ENCODE measurements at places on chromosomes 3 and 15.

- DNase-seq, result no peak
Observed at GRCh38 chr3:195777975-195778374, 33.8 kb downstream of the MUC4 start.

DNA sequence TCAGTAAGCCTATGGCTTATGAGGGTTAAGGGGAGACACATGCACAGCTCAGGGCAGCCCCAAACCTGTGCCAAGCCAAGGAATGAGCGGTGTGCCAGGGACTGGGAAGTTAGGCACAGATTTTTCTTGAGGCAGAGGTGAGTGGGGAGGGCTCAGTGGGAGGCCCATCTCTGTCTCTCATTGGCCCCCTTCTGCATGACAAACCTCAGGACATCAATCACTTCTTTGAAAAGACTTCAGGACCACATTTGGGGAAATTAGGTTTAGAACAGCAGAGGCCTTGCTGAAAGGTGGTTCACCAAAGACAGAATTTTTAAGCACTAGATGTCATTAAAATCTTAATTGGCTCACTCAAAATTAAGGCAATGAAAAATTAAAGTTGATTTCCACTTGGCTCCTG, 57.2 kb downstream of the RAB11A start:
- no peak for DNase-seq

GRCh38 chr3:123256256-123256655, 54.5 kb downstream of the SEC22A start:
- DNase-seq, result no peak

DNA sequence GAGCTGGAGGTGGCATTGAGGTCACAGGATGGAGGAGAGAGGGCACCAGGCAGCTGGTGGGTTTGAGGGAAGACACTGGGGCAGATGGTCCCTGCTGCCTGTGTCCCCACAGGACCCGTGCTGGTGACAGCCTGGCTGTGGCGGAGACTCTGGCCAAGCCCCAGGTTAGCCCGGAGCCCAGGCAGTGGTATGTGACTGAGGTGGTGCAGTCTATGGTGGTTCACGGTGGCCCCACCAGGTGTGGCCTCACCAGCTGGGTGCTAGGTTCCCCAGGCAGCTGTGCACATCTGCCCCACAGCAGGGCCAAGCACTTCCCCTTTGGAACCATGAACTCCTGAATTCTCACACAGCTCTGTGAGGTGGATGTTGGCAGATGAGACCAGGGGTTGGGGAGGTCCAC, 15.4 kb downstream of the PLXNA1 start:
- DNase-seq, result no peak

- DNase-seq, result no peak
Observed at GRCh38 chr3:193140381-193140780, 100.6 kb upstream of the PLAAT1 start.

DNA sequence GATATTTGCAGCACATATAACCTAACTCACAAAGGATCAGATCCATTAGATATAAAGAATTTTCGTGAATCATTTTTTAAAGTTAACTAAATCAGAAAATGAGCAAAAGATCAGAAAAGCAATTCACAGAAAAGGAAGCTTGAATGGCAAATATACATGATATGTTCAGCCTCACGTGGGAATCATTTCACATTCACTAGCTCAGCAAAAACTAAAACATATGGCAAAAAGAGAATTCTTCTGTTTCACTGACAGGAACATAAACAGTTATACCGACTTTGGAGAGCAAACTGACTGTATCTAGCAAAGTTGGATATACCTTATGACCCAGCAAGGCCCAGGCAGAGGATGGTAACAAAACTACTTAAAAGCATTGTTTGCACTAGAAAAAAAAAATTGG, 34.0 kb upstream of the NR2E3 start:
- no peak for DNase-seq

DNA sequence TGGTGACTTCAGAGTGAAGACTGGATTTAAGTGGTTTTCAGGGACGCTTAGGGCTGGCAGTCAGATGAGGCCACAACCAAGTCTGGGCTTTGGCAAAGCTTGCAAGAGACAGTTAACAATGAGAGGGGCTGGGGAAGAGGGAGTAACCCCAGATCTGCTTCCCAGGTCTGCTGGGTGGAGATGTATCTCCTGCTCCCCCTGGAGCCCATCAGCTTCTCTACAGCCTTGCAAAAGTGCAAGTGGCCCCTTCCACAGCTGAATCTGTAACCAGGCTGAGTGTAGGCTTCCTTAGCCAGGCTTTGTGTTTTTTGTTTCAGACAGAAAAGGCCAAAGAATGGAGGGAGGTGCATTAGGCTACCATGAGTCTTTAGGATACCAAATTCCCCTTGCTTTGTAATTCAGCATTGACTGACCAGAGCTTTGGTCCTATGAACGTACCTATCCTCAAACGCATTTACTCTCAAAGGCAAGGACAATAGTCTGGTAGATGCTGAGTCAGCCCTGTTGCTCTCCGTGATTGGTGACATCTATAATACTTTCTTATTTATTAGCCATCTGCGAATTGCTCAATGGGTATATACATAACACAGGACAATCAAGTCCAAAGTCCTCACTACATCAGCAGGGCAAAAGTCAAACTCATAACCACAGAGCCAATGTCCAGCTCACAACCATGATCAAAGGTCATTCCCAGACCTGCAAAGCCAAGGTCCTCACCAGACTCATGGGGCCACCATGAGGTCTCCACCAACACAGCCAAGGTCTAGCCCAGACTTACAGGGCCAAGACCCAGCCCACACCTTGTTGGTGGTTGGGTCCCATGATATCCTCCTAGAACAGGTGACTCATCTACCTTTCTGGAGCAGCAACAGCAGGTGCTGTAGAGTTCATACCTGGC, 17.1 kb downstream of the CCDC13 start:
- DNase-seq, result peak; percentile 6

GRCh38 chr3:51717446-51717845, 10.6 kb downstream of the GRM2 start:
- DNase-seq, result no peak

- DNase-seq, result no peak
Observed at GRCh38 chr3:176951586-176952292, 245.5 kb downstream of the TBL1XR1 start.

DNA sequence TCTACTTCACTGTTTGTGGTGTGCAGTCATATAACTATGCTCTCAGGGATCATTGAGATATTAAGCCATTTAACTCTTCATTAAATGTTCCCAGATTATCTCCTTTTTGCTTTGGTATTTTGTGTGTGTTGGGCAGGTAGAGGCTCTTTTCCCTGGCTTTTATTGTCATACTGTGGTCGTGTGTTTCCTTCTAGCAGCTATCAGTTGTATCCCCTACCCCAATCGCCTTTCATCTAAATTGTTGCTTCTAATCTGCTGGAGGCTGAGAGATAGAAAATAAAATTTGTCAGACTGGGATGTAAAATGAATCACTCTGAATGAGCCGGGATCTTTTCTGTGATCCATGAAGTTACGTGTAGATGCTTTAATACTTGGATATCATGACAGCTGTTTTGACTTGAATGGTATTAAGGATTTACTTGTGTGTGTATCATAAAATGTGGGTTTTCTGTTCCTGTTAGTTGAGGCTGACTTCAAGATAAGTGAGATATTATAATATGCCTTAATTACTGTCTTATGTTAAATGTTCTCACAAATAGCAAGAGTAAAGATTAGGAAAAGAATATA, 9.2 kb downstream of the NFKBIZ start:
- no peak for DNase-seq

DNA sequence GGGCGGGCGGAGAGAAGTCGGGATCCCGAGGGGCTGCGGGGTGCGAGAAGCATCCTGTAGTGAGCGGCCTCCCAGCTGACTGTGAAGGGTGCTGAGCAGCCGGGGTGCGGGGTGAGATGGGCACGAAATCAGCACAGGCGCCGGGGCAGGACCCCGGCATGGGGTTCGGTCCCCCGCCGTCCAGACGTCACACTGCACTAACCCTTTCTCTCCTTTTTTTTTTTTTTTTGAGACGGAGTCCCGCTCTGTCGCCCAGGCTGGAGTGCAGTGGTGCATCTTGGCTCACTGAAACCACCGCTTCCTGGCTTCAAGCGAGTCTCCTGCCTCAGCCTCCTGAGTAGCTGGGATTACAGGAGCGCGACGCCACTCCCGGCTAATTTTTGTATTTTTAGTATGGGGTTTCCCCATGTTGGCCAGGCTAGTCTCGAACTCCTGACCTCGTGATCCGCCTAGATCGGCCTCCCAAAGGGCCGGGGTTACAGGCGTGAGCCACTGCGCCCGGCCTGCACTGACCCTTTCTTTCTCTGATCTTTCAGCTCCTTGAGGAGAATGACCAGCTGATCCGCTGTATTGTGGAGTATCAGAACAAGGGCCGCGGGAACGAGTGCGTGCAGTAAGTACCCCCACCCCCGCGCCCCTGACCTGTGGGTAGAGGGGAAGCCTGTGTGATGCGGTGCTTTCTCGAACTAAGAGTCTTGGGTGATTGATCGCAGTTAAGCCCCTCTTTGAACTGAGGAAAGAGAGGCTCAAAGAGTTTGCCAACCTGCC, 513 bp downstream of the SS18L2 start:
- no peak for DNase-seq

DNA sequence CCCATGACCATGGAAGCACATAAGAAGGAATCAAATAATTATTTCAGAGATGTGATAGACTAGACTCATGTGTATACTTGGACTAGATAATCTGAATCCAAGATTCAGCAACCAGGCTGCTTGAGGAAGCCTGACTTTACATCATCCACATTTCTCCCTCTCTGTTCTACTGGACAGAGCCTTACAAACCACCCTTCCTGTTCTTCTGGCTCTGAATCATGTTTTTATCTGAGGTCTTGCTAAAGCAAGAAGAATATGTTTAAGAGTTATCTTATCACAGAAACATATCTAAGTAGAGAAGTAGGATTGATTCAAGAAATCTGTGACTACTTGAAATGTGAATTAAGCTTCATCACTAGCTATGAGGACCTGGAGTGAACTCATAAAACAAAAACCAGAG, 71.1 kb upstream of the SLC24A5 start:
- DNase-seq, result no peak

DNA sequence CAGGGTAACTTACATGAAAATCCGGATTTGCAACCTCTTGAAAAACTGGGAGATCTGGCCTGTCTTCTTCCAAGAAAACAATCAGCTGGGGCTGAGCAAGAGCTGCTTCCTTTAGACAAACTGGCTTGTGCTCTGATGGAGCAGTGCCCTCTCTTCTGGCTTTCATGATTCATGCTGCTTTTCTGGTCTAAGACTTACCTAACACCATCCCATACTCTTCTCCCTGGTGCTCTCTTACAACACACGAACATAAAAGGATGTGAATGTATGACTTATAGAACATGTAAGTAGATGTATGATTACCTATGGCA, 9.9 kb downstream of the TJP1 start:
- DNase-seq, result no peak

Measured in NCI-H1694 (cell line).